Lung microvascular endothelial cell (primary cell): ENCODE measurements at places on chromosomes 6 and 20.

- DNase-seq = no peak
Observed at GRCh38 chr6:136039185-136039584, 187.7 kb downstream of the PDE7B start.

DNA sequence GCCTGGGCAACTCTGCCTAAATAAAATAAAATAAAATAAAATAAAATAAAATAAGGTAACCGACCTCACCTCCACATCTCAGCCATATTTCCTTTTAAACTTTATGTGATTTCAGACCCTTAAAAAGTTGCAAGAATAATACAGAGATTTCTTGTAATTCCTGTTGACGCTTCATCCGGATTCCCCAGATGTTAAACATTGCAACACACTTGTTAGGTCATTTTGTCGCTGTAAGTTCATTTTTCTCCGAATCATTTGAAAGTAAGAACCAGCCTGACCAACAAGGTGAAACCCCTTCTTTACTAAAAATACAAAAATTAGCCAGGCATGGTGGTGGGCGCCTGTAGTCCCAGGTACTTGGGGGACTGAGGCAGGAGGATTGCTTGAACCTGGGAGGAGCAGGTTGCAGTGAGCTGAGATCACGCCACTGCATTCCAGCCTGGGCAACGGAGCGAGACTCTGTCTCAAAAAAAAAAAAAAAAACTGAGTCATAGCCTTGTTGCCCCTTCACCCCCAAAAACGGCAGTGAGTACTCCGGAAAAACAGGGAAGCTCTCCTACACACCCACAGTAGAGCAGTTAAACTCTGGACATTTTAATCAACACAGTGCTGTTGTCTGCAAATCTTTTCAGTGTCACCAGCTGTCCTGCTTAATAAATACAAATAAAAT lies 5.9 kb downstream of the PYGB start:
- no peak for DNase-seq

GRCh38 chr6:1485678-1486077 lies 96.3 kb downstream of the FOXF2 start:
- peak; percentile 6 for DNase-seq

DNA sequence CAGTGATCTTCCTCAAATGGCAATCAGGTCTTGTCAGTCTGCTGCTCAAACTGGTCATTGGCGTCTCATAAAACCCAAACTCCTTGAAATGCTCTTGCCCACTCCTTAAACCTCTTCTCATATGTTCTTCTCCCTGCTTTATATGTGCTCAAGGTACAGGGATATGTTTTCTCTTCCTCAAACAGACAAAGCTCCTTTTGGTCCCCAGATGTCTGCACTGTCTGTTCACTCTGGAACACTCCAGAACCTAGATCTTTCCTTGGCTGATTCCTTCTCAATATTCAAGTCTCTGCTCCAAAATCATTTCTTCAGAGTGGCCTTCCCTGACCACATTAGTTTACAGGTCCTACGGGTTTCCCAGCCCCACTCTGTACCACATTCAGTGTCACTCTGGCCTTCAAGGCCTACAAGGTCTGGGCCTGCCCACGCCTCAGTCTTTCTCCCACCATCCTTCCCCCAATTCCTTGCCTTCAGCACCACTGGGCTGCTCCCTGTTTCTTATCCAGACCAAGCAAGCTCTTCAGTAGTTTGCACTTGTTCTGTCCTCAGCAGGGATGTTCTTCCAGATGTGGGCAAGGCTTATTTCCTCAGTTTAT lies 9.0 kb downstream of the THEMIS start:
- no peak for DNase-seq

DNA sequence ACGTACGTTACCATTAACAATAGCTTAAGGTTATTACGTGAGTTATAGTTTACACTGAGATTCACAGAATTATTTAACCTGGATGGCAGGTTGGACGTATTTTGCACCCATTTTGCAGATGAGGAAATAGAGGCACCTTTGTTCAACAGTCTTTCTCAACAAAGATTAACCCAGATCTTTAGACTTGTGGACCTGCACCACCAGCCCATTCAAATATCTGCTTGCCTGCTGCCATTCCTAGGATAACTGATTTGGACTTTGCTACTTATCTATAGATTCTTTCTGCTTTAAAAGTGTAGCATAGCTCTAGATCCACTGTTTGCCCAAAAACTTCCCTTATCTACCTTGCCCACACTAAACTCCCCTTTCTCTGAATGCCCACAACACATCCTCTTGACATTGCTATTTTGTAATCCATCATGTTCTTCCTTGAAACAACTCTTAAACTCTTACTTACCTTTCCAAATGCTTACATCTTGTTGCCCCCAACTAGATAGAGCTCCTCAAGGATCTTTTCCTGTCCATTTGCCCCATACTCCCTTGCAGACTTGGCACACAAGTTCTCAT lies 56.4 kb upstream of the TNFAIP3 start:
- no peak for DNase-seq
